ENCODE measurements at places on chromosomes 5 and 9.

GRCh38 chr5:59608745-59609144 lies 284.8 kb downstream of the PDE4D start:
- no peak for DNase-seq

DNA sequence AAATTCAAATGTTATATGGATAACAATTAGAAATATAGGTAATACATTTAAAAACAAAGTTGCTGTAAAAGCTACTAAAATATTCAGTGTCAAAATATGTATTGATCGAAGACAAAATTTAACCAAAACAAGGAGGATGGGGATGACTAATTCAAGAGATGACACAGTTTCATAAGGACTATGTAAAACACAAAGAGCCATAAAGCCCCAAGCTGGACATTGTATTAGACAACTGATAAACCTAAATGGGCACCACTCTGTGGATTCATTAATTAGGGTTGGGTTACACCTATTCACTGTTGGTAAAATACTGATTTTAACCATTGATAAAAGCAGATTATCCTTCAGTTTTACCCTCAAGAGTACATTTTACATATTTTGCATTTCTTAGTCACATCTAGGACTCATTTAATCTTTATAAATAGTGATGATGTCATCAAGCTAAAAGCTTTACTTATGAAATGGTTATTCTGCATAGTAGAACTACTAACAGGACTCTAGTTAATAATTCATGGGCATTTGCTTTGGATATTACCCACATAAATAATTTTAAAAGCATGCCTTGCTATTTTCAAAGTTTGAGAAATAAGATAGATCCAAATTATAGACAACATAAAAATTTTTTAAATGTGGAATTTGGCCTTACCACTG lies 13.7 kb downstream of the TUT7 start:
- no peak for DNase-seq

DNA sequence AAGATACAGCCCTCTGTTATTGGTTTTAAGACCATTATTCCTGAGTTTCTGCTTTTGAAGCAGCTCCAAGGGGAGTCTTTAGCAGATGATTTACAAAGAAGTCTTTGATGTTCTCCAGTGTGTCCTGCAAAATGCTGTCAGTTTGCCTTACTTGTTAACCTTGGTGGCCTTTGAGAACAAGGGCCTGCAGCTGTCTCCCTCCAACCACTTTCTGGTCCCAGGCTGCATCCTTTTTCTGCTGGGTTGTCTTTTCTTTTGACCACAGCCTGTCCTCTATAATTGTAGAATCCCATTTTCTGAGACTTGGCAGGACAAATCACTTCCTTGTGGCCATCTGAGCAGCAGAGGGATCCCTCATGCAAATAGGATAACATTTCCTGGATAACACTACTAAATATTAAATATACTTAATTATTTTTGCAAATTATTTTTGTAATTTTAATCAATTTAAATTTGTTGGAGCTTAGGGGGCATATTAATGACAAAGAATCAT lies 281.4 kb downstream of the DMRT2 start:
- DNase-seq: no peak

GRCh38 chr5:90174236-90174635 lies 235.3 kb downstream of the CETN3 start:
- DNase-seq: no peak

DNA sequence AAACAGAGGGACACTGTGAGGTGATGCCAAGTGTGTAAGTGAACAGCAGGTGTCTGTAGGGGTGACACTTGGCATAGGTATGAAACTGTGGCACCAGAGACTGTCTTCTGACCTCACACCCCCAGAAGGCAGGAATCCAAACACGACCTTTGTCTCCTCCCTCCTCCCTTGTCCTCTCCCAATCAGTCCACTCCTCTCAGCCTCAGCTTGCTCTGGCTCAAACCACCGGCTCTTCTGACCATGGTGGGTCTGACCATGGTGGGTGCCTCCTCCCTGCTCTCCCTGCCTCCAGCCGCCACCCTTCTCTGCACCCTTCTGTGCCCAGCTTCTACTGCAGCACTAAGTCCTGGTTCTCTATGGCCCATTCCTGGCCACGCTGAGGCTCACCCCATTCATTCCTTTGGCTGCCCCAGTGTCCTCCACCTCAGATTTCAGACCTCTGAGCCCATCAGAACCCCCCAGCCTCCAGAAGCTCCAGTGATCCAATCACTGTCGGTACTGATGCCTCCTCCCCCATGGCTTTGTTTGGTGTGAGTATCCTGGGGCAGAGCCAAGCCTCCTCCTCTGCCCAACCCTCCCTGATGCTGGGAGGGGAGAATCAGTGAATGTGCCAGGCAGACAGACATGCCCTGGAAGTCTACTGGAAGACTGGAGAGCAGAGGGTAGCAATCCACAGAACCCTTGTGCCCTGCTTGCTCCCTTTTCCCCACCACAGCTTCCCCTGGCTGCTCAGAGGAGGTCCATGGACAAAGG lies 1.7 kb upstream of the ARID3C start:
- DNase-seq: no peak

GRCh38 chr5:168681556-168682183 lies 102.5 kb upstream of the PANK3 start:
- DNase-seq: no peak

DNA sequence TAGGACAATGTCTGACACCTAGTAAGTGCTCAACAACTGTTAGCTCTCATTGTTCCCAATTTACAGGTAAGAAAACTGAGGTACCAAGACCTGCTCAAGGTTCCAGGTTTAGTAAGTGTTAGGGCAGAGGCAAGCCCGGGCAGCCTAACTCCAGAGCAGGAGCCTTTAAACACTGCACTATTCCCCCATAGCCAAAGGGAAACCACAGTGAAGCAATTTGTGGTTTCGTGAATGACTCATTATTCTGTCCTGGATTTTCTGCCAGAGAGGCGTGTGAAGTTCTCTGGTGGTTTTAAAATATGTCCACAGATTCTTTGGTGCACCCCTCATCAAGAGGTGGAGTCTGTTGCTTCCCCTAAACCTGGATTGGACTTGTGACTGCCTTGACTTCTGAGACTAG lies 1.0 kb upstream of the MCC start:
- DNase-seq: no peak

DNA sequence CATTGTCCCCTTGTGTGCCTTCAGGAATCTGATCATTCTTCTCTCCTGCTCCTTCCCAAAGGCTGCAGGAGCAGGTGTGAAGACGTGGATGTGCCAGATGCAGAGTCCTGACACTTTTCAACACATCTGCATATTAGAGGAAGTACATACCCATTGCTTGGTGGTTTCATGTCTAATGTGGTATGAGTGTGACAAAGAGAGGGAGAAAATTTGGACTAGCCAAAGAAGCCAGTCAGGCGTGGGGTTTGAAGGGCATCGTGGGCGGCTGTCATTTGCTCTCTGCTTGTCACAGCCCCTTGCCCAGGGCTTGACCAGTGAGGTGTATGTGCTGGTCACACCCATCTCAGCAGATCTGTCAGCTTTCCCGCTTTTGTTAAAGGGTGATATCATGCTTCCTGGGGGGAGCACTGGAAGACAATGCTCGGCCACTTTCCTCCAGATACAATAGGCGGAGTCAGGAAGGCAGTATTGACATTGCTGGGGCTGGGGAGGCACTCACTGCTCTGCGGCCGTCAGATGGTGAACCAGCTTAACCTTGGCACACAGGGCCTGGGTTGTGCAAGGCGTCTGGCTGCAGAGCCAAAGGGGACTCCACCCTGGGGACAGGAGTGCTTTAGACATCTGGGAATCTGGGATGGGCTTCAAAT lies 8.6 kb downstream of the TEK start:
- no peak for DNase-seq

GRCh38 chr5:153900703-153901395 lies 137.9 kb downstream of the FAM114A2 start:
- no peak for DNase-seq

DNA sequence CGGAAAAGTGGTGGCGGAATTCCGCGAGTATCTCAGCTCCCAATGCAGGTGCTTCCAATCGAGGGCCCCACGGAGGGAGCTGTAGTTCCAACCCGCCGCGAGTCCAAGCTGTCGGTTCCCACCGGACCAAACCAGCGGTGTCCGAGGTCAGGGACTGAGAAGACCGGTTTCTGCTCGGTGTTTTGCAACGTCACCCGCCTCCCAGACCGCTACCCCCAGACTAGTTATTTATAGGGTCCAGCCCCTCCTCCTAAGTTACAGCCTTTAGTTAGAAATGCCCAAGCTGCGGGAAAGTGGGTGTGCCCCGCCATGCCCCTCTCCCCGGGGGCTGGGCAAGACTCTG lies 677 bp upstream of the MYORG start:
- DNase-seq: no peak

DNA sequence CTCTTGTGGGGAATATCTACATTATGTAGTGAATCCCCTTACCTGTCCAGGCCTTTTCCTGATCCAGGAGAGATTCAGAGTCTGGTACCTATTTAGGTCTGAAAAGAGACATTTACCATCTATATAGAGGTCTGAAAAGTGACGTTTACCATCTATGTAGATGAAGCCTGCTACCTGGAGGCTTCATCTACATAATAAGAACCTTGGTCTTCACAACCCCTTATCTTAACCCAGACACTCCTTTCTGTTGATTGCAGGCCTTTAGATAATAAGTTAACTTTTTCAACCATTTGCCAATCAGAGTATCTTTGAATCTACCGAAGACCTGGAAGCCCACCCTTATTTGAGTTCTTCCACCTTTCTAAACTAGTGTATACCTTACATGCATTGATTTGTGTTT lies 113.0 kb upstream of the DMRT1 start:
- no peak for DNase-seq

DNA sequence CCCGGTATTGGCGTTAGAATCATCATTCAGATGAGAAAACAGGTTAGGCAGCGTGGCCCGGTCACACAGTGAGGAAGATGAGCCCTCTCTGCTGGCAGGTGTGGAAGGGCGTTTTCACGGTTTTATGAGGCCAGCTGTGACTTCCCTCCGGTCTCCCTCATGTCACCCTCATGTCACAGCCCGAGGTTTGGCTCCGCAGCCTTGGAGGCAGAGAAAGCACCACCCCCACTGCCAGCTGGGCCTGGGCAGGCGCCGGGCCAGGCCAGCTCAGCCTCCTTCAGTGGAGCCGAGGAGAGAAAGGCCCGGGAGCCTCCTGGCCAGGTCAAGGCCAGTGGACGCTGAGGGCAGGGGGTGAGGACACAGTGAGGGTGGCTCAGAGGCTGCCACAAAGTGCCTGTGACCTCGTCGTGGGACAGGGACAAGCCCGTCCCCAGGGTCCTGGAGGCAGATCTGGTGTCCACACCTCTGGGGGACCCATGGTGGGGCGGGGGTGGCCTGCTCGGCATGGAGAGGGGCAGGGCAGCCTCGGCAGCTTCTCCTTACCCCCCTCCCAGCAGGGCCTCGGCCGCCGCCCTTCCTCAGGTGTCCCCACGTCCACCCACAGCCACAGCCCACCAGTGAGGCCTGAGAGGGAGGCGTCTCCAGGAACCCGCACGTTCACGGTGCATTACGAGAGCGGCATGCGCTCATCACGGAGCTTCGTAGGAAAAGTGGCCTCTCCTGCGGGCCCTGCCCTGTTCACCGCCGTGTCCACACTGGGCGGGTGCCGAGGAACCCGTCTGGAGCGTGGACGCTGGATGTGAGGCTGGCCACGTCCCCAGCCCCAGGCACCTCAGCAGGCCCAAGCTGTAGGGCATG lies 32.2 kb downstream of the EXD3 start:
- no peak for DNase-seq

- no peak for DNase-seq
These were observed 14.8 kb downstream of the ASPN start for GRCh38 chr9:92467511-92467910.

DNA sequence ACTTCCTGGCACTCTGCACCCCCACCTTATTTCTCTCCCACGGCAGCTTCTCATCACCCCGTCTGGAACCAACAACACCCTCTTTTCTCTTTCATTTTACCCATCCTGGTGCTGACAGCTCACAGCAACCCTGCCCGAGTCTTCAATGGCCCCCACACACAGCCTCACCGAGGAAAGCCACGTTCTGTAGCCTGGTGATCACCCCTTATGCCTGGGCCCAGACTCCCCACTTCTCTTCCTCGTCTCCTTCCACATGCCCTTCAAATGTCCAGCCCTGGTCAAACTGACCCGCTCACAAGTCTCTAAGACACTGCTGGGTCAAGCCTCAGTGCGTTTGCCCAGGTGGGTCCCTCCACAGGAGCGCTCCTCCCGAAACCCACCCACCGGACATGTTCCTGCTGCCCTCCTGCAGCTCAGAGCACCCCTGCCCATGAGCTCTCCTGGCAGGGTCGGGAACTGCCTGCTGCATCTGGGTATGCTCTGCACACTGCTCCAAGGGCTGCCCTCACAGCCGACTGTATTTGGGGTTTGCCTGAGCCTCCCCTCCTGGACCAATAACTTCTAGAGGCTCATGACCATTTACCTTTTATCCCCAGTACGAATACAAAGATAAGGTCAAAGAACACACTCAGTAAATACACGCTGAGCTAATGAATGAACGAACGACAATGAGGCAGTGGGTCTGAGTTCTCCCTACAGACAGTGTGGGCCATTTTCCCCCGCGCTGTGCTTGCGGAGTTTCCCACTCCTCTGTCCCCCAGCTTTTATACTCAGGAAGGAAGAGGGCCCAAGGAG lies 154.7 kb upstream of the PHYKPL start:
- DNase-seq: no peak

GRCh38 chr5:123174916-123175481 lies 86.0 kb downstream of the PRDM6 start:
- DNase-seq: no peak

DNA sequence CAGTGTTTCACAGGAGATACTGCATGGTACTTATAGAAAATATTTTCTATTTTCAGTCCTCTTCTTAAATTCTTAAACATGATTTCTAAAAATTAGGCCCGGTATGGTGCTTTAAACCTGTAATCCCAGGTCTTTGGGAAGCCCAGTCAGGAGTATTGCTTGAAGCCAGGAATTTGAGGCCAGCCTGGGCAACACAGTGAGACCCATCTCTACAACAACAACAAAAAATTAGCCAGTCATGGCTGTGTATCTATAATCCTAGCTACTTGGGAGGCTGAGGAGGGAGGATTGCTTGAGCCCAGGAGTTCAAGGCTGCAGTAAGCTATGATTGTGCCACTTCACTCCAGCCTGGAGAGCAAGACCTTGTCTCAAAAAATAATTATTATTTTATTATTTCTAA lies 23.3 kb downstream of the ELL2 start:
- DNase-seq: no peak

DNA sequence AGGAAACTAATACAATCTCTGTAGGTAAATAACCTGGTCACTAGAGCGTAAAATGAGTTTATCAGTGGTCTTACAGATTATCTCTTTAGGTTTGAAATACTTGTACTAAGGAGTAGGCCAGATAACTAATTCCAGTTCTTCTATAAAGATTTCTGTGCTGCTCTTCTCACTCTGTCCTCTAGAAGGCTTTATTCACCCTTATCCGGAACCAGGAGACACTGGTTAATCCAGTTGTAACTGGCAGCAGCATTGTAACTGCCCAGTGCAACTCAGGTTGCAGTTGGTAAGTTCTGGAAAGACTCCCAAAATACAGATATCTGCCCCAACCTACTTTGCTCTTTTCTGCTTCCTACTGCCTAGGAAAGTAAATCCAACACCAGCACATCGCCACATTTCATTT lies 19.8 kb downstream of the C5orf22 start:
- DNase-seq: no peak

DNA sequence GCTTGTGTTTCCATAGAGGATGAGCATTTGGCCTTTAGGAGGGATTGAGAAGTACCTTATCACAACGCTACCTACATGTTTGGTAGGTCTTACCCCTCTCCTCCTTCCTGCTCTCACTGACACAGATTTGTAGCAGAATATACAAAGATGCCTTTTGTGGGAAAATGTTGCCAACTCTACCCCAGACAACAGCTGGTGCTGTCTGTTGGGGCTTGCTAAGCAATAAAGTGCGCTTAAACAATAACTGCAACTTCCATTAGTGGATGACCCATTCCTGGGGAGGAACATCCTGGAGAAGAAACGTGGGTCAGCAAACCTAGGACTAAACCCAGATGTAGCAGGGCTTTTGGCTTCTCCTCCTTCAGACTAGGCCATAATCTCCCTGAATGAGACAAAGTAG lies 174.3 kb downstream of the EFNA5 start:
- no peak for DNase-seq

All from activated CD4-positive, CD25-positive, alpha-beta regulatory T cell (primary cell).